ENCODE measurements at places on chromosomes 13 and 19. TPM values are rescaled to one million over a fixed set of nuclear protein-coding genes. Genes with fewer than 3 reads are reported as not detected.

DNA sequence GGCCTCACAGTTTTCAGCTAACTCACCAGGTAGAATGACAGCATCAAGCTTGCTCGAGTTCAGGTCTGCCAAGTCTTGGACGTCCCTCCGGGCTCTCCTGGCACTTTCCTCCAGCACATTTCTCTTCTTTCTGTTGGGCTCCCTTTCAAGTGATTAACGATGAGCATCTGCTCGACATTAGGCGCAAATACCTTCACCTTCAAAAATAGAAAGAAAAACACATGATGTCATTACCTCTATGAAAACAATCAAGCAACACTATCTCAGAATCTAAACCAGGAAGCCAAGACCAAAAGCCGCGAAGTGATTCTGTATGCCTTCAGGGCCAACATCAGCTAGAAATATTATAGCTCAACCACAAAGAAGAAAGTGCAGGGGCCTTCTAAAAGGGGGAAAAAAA lies 15.4 kb upstream of the CLN5 start:
- H3K27me3 ChIP-seq: peaks cover 36% of the 10 kb centered on the region
- peaks cover 7% of the 10 kb centered on the region for H3K4me1 ChIP-seq
- no peaks in the 10 kb centered on the region for H3K36me3 ChIP-seq
- H3K4me3 ChIP-seq: no peak overlapping the region
- DNase-seq: no peak
- H3K27ac ChIP-seq: peak overlapping the region; percentile 26

GRCh38 chr13:30255696-30256095 lies 51.7 kb downstream of the KATNAL1 start:
- H3K27ac ChIP-seq: no peak overlapping the region
- no peak for DNase-seq
- no peak overlapping the region for H3K4me3 ChIP-seq
- no peaks in the 10 kb centered on the region for H3K36me3 ChIP-seq
- no peaks in the 10 kb centered on the region for H3K4me1 ChIP-seq

GRCh38 chr19:43574424-43575155 lies 737 bp downstream of the XRCC1 start:
- H3K27ac ChIP-seq: peak overlapping the region; percentile 97
- peak overlapping the region; percentile 74 for H3K4me3 ChIP-seq
- H3K27me3 ChIP-seq: no peaks in the 10 kb centered on the region
- H3K4me1 ChIP-seq: peaks cover 39% of the 10 kb centered on the region
- DNase-seq: no peak

DNA sequence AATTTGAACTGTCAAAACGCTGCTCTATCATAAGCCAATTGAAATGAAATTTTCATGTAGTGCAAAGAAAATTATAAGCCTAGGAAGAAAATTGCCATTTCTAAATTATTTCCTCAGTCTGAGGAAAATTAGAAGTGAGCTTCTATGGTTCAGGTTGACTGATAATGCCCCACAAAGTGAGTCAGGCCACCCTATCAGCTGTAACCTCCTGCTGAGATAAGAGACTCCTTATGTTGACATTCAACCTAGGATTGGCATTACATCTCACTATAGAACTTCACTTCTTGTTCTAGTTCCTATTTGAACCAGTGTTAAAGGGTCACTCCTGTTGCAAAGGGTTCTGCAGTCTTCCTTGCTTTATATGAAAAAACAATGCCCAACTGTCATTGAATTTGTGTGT lies 32.6 kb upstream of the RFC3 start:
- H3K4me3 ChIP-seq: no peak overlapping the region
- no peak for DNase-seq
- H3K27ac ChIP-seq: no peak overlapping the region
- H3K4me1 ChIP-seq: no peaks in the 10 kb centered on the region
- H3K36me3 ChIP-seq: no peaks in the 10 kb centered on the region
- H3K27me3 ChIP-seq: no peaks in the 10 kb centered on the region

DNA sequence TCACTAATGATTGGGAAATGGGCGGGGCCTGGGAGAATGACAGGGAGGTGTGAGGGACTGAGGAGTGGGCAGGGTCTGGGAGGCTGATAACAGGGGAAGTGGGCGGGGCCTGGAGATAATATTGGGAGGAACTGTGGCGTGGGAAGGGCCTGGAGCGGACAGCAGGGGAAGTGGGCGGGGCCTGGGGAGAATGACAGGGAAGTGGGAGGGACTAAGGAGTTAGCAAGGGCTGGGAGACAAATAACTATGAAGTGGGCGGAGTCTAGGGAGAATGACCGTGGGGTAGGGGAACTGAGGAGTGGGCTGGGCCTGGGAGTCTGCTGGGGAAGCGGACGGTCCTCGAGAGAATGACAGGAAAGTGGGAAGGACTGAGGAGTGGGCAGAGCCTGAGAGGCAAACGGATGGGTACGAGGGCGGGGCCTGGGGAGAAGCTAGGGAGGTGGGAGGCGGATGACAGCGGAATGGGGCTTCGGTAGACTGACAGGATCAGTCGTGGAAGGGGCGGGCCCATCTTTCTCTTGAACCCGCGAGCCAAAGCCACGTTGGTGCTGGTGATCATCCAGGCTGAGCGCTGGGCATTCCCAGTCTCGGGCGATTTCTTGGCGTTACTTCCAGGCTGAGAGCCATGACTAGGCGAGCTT lies 14.0 kb upstream of the TUBB4A start:
- H3K4me1 ChIP-seq: peaks cover 4% of the 10 kb centered on the region
- no peaks in the 10 kb centered on the region for H3K27me3 ChIP-seq
- no peak for DNase-seq

DNA sequence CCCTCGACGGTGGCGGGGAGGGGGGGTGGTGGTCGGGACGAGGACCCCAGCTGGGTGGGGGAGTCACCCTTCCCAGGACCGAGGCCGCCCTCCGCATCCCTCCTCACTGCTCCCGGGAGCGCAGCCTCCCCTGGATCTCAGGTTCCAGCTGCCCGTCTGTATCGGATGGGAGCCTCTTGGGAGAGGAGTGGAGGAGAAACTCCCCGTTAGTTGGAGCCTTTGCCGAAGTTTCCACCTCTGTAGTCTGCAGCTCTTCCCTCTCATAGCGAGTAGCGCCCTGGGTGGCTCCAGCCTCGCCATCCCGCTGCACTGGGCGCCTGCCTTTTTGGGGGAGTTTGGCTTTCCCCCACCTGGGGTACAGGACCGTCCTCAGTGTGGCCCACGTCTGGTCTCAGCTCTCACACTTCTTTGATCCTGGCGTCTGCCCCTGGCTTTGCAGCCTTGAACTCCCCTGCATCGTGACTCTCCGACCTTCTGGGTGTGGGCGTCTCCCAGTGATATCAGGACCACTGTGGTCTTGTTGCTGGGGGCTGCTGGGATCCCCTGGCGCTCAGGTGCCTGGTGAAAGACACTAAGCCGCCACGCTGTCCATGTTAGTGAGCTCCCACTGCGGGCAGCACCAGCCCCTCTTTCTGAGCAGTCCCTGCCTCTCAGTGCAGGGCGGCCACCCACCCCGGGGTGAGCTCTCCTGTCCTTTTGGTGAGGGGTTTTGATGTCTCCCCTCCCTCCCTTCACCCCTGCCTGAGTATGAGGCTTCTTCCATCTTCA lies 1.1 kb downstream of the CNOT3 start:
- peak overlapping the region; percentile 94 for H3K27ac ChIP-seq
- H3K36me3 ChIP-seq: peaks cover 10% of the 10 kb centered on the region
- H3K4me3 ChIP-seq: peak overlapping the region; percentile 100
- DNase-seq: no peak

OLFM2 gene
- 14.6 TPM for total RNA-seq

RNF17 gene
- 0.38 TPM for total RNA-seq

PRTN3 gene
- total RNA-seq: not detected

DNA sequence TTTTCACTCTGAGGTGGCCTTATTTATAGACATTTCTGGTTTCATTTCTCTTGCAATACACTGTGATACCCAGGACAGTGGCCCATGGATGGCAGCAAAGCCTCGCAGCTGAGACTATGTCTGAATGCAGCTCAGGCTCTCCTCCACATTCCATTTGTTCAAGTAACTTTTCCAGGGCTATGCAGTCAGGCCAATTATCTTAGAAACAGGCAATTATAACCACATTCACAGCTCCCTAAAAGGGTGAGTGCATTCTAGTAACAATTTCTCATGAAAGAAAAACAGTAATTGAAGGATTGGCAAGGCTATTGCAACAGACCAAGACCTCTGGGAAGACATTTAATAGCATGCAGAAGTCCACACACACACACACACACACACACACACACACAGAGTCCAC lies 264.0 kb downstream of the TBC1D4 start:
- no peak overlapping the region for H3K4me3 ChIP-seq
- no peaks in the 10 kb centered on the region for H3K4me1 ChIP-seq
- no peaks in the 10 kb centered on the region for H3K36me3 ChIP-seq
- H3K27me3 ChIP-seq: no peaks in the 10 kb centered on the region
- DNase-seq: no peak
- no peak overlapping the region for H3K27ac ChIP-seq

GRCh38 chr13:75255653-75256052 lies 226.3 kb downstream of the TBC1D4 start:
- H3K27me3 ChIP-seq: no peaks in the 10 kb centered on the region
- H3K36me3 ChIP-seq: no peaks in the 10 kb centered on the region
- no peak overlapping the region for H3K27ac ChIP-seq
- no peak overlapping the region for H3K4me3 ChIP-seq

ZNF560 gene
- not detected for total RNA-seq

RSPH6A gene
- total RNA-seq: not detected

LACC1 gene
- total RNA-seq: 3.3 TPM

GRCh38 chr13:29315847-29316246 lies 279.6 kb downstream of the SLC7A1 start:
- no peak overlapping the region for H3K27ac ChIP-seq
- H3K4me3 ChIP-seq: no peak overlapping the region
- no peaks in the 10 kb centered on the region for H3K4me1 ChIP-seq
- H3K27me3 ChIP-seq: no peaks in the 10 kb centered on the region
- no peak for DNase-seq
- no peaks in the 10 kb centered on the region for H3K36me3 ChIP-seq

Measured in esophagus squamous epithelium (tissue), 5 donors.